ENCODE measurements at places on chromosomes 2 and 18. TPM values are rescaled to one million over a fixed set of nuclear protein-coding genes. Genes with fewer than 3 reads are reported as not detected.
A peak's percentile ranks its signal among the peaks of the same experiment; 100 is the strongest.

DNA sequence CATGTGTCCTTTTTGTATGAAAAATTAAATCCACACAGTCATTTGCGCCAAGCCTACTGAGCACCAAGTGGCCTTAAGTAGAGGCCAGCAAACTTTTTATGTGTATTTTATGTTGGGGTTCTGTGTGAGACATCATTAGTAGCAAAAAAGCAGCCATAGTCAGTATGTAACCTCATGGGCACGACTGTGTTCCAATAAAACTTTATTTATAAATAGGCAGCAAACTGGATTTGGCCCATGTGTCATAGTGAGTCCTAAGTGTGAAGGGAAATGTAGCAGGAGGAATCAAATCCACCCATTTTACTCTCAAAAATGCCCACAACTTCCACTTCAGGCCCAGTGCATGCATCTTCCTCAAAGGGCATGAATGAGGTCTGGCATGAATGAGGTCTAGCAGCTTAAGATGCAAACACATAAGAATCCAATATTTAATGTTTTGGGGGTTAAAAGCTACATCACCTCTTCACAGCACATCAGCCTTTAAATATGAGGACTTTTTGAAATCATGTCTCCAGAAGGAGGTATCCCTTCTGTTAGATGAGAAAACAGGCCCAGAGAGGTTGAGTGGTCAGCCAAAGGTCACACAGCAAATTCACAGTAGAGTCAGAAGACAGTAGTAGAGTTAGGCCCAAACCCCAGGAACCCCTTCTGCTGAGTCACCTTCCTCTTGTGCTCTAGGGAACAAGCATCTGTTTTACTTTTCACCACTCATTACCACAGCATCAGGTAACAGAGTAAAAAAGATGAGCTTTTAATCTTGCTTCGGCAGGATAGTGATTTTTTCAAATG lies 45.6 kb downstream of the MREG start:
- H3K36me3 ChIP-seq, result no peaks in the 10 kb centered on the region
- no peaks in the 10 kb centered on the region for H3K27me3 ChIP-seq
- H3K27ac ChIP-seq, result peak overlapping the region; percentile 64
- DNase-seq, result no peak
- H3K4me3 ChIP-seq, result no peak overlapping the region

PLCD4 gene
- 8.5 TPM for polyA plus RNA-seq

GRCh38 chr2:11676640-11677039 lies 6.6 kb upstream of the NTSR2 start:
- H3K36me3 ChIP-seq, result no peaks in the 10 kb centered on the region
- H3K27ac ChIP-seq, result no peak overlapping the region
- DNase-seq, result no peak
- 0 out of 2 replicates have a peak, but pooled peaks cover 5% of the 10 kb centered on the region for H3K27me3 ChIP-seq
- H3K4me3 ChIP-seq, result no peak overlapping the region

DNA sequence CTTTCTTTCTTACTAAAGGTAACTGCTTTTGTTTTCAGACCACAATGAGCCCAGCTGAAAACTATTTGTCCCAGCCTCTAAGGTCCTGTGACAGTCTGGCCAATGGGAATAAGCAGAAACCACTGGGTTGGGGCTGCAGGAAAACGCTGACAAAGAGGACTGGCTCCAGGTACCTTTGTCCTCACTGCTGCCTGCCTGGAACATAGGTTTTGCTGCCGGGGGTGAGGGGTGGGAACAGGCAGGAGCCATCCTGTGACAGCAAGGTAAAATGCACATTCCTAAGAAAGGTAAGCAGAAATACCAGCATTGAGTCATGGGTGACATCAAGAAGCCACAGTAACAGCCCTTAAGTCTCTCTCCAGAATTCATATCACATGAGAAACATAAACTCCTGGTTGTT lies 21.6 kb downstream of the PTPN2 start:
- no peak overlapping the region for H3K4me3 ChIP-seq
- no peaks in the 10 kb centered on the region for H3K36me3 ChIP-seq
- DNase-seq, result no peak
- no peak overlapping the region for H3K27ac ChIP-seq
- no peaks in the 10 kb centered on the region for H3K27me3 ChIP-seq
- H3K4me1 ChIP-seq, result no peaks in the 10 kb centered on the region

GRCh38 chr18:75544496-75544895 lies 117.0 kb upstream of the SMIM21 start:
- H3K27me3 ChIP-seq, result no peaks in the 10 kb centered on the region
- no peak overlapping the region for H3K4me3 ChIP-seq
- no peak overlapping the region for H3K27ac ChIP-seq
- H3K4me1 ChIP-seq, result no peaks in the 10 kb centered on the region
- H3K36me3 ChIP-seq, result no peaks in the 10 kb centered on the region

RAMP1 gene
- 21.2 TPM for polyA plus RNA-seq

FTCDNL1 gene
- polyA plus RNA-seq, result not detected

DNA sequence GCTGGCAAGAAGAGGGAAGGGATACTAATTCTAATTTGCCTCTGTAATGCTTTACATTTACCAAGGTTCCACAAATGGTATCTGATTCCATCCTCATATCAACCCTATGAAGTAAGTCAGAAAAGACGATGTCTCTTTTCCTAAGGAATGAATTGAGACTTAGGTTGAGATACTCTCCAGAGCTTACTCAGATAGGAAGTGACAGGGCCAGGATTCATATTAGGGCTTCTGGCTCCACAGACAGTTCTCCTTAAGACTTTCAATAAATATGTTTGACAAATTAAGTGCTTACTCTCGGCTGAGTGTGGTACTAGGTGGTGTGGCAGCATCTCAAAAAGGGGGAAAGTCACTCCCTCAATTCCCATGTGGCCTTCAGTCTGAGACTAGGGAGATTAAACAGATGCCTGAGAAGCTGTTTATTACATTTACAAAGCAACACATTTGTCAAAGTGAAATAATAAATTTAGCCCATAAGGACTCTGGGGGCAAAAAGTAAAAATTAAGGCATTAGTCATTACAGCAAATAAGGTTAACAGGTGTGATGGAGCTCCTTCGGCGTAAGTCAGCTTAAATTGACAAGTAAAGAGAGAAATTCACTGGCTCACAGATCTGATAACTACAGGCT lies 14.2 kb downstream of the CDK15 start:
- H3K27me3 ChIP-seq, result no peaks in the 10 kb centered on the region
- no peak for DNase-seq
- H3K4me1 ChIP-seq, result no peaks in the 10 kb centered on the region
- no peaks in the 10 kb centered on the region for H3K36me3 ChIP-seq

FRZB gene
- 3.5 TPM for polyA plus RNA-seq

DNA sequence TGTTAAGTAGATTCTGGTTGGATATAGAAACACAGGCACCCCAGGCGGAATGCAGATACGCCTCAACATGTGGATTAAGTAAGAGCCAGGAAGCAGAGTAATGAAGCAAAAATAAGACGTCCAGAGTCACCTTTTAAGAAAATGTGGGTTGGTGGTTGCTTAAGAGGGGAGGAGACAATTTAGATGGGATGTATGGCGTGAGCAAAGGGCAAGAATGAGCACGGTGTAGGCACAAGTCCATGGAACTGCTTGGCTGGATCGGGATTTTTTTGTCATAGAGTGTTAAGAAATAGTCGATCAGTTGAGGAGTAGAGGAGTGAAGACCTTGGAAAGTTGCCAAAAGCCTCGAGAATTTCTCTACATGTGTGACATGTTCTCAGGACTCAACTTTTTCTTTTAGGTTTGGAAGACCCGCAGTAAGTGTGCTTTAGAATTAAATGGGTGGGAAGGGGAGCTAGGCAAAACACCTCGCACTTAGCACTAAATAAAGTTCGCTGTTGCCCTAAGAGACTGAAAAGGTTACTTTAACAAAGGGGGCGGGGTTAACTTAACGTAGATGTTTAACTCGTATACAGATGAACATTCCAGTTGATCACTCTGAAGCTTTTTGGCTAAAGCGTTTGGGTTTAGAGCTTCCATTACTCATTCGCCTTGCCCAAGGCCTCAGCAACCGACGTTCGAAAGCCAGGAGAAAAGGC lies 716 bp upstream of the SLC39A10 start:
- H3K4me1 ChIP-seq, result peaks cover 14% of the 10 kb centered on the region
- H3K27ac ChIP-seq, result peak overlapping the region; percentile 87
- H3K36me3 ChIP-seq, result peaks cover 10% of the 10 kb centered on the region

RGPD6 gene
- polyA plus RNA-seq, result 6.1 TPM

DNA sequence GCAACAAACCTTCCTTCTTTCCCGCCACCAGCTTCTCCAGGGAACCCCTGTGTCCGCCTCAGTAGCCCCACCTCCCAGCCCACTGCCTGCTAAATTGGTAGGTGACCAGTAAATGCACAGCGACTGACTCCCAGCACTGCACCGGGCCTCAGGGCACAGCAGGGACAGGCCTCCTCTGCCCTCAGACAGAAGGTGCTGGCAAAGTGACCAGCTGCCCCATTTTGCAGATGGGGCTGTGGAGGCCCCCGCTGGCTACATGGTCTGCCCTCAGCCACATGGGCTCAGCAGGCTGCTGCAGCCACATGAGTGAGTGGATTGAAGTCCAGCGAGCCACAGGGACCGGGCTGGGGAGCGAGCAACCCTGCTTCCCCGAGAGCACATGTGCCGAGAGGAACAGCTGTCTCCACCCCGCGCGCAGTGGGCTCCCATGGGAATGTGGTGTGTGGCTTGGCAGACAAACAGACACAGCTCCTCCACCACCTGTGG lies 7.8 kb upstream of the NPPC start:
- peaks cover 3% of the 10 kb centered on the region for H3K27me3 ChIP-seq
- no peaks in the 10 kb centered on the region for H3K36me3 ChIP-seq
- no peak for DNase-seq
- no peak overlapping the region for H3K27ac ChIP-seq

- no peak overlapping the region for H3K27ac ChIP-seq
- no peak for DNase-seq
- H3K36me3 ChIP-seq, result no peaks in the 10 kb centered on the region
- H3K4me3 ChIP-seq, result no peak overlapping the region
- H3K4me1 ChIP-seq, result no peaks in the 10 kb centered on the region
Observed at GRCh38 chr18:74534981-74535649, 815 bp downstream of the CNDP1 start.

DNA sequence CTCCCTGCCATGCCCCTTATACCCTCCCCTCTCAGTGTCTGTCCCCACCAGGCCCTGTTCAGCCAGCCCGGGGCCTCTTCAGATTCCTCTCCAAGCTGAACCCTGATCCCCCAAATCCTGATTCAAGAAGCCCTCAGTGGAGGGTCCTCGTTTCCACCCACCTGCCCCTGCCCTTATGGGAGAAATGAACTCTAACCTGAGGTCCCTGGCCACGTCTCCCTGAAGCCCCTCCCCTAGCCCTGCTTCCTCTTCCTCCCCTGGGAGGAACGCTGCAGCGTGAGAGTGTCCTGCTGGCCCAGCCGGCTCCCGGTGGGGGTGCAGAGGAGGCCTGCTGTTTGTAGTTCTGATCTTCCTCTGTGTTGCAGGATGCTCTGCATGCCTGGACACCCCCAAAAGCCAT lies 56.7 kb upstream of the GLI2 start:
- no peak overlapping the region for H3K27ac ChIP-seq
- no peak overlapping the region for H3K4me3 ChIP-seq
- DNase-seq, result no peak
- peaks cover 14% of the 10 kb centered on the region for H3K27me3 ChIP-seq
- no peaks in the 10 kb centered on the region for H3K4me1 ChIP-seq

DNA sequence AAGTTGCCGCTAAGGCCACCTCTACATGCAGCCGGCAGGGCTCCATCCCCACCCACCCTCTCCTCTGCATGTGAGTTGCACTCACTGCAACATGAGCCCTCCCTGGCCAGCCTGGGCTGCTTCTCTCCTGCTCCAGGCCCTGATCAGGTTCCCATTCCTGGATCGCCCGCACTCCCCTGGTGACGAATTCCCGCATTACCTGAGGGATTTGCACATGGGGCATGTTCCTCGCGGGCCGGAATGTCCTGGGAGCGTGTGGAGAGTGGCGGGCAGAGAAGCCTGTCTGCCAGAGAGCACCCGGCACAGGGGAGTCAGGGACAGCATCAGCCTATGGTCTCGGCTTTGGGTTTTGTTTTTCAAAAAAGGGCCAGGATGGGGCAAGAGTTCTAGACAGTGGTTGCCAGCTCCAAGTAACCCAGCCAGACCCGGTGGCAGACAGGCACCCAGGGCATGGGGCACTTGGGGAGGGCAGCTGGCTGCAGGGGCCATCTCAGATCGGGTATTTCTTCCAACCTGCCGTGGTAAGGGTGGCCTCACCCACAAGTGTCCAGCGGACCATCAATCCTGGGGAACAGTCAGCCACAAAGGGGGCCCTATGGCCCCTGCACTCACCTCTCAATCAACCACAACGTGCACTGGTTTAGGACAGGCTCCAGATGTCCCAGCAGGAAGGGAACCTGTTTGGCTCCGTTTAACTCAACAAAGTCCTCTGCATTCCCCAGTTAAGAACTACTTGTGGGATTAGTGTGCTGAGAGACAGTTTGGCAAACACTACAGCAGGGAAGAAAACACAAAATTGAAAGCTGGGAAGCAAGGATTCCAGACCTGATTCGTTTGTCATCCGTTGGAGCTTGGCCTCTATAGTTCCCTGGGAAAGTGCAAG lies 187.7 kb downstream of the SMAD7 start:
- H3K4me1 ChIP-seq, result no peaks in the 10 kb centered on the region
- no peak overlapping the region for H3K4me3 ChIP-seq
- no peak overlapping the region for H3K27ac ChIP-seq

DNA sequence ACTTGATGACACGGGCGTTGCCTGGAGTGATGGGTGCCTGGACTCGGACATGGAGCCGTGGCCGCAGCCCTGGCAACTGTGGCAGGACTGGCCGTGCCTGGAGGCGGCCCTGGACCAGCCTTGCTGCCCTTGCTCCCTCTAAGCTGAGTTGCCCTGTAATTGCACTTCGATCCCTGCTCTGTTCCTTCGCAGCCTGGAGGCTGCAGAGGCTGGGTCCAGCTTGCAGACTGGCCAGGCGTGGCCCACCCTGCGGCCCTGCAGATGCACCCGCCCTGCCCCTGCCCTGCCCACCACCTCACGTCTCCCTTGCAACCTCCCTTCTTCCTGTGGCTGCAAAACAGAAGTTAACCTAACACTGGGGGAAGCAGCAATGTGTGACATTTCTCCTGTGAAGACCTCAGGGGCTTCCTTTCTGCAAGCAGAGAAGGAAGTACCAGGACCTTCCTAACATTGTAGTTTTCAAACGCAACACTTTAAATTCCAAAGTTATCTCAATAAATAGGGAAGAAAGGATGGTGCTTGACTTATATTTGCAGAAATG lies 174.6 kb upstream of the TPO start:
- H3K27me3 ChIP-seq, result no peaks in the 10 kb centered on the region
- no peak for DNase-seq
- H3K36me3 ChIP-seq, result no peaks in the 10 kb centered on the region
- H3K4me3 ChIP-seq, result no peak overlapping the region
- peaks cover 20% of the 10 kb centered on the region for H3K4me1 ChIP-seq
- no peak overlapping the region for H3K27ac ChIP-seq
